ENCODE measurements at places on chromosomes 5 and 9.

GRCh38 chr5:143025971-143026370, 255.8 kb downstream of the ARHGAP26 start:
- no peaks in the 10 kb centered on the region for H3K27me3 ChIP-seq
- no peak overlapping the region for H3K27ac ChIP-seq
- H3K36me3 ChIP-seq, result no peaks in the 10 kb centered on the region
- no peak overlapping the region for H3K4me3 ChIP-seq
- no peak for DNase-seq

DNA sequence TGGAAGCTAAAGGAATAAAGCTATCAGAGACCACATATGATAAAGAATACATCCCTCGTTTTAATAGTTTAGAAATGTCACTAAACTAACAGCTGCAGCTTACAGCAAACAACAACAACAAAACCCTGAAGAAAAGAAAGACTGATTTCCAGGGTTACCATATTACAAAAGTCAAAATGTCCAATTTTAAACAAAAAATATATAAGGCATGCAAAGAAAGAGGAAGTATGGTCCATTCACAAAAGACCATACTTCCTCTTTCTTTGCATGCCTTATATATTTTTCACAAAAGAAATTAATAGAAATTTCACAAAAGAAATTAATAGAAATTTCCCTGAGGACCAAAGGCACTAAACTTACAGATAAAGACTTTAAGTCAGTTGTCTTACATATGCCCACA, 354.2 kb downstream of the ARL15 start:
- H3K36me3 ChIP-seq, result peaks cover 9% of the 10 kb centered on the region
- H3K4me3 ChIP-seq, result no peak overlapping the region
- no peak overlapping the region for H3K27ac ChIP-seq
- H3K4me1 ChIP-seq, result no peaks in the 10 kb centered on the region
- no peak for DNase-seq
- no peaks in the 10 kb centered on the region for H3K27me3 ChIP-seq

- DNase-seq, result no peak
- no peak overlapping the region for H3K27ac ChIP-seq
- H3K27me3 ChIP-seq, result no peaks in the 10 kb centered on the region
- H3K4me1 ChIP-seq, result peaks cover 15% of the 10 kb centered on the region
These were observed 62.8 kb downstream of the CDKN2A start for GRCh38 chr9:21931428-21931827.

GRCh38 chr5:124858612-124859011, 112.2 kb upstream of the ZNF608 start:
- H3K27ac ChIP-seq, result no peak overlapping the region
- no peaks in the 10 kb centered on the region for H3K36me3 ChIP-seq
- H3K27me3 ChIP-seq, result no peaks in the 10 kb centered on the region
- H3K4me3 ChIP-seq, result no peak overlapping the region
- H3K4me1 ChIP-seq, result no peaks in the 10 kb centered on the region
- no peak for DNase-seq

DNA sequence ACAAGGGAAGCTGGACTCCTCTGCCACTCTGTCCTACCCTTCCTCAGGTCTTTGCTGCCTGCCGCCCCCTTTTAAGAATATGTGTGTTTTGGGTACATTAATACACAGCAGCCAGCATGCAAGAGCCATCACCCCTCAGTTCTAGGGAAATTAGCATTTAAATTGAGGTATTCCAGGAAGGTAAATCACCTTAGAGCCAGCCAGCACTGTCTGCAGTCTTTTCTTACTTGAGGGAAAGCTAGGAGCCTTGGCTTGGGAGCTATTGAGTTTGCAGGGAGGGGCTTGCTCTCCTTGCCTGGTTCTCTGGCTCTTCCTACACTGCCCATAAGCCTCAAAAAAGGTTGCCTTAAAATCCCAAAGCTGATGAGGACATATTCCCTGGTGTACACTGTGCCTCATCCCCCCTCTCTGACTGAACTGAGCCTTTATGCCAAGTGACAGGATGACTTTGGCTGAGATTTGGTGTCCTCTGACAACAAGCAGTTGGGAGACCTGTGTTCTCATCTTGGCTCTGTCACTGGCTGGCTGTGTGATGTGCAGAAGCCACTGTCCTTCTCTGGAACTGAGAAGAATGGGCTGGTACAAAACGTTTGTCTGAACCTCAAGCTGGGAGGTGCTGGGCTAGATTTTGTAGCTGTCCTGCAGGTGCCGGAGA, 54.1 kb downstream of the TRIM32 start:
- no peak for DNase-seq
- H3K27ac ChIP-seq, result no peak overlapping the region
- no peaks in the 10 kb centered on the region for H3K36me3 ChIP-seq
- H3K27me3 ChIP-seq, result no peaks in the 10 kb centered on the region

DNA sequence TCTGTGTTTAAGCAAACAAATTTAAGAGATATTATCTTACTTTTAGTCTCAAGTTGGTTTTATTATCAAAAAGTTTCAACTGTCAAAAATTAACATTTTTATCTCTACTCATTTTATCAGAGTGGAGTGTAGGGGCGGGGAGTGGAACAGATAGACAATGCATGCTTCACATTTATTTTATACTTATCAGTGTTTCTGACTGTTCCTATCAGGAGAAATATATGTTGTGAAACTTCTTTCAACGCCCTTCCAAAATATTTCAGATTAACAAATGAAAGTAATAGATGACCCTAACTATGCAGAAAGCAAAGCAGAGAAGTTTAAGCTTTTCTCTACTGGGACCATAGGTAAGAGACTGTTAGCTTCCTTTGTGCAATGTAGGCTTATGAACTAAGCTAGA, 44.9 kb upstream of the MAST4 start:
- no peaks in the 10 kb centered on the region for H3K4me1 ChIP-seq
- no peaks in the 10 kb centered on the region for H3K36me3 ChIP-seq
- no peak overlapping the region for H3K4me3 ChIP-seq
- no peaks in the 10 kb centered on the region for H3K27me3 ChIP-seq
- no peak overlapping the region for H3K27ac ChIP-seq

DNA sequence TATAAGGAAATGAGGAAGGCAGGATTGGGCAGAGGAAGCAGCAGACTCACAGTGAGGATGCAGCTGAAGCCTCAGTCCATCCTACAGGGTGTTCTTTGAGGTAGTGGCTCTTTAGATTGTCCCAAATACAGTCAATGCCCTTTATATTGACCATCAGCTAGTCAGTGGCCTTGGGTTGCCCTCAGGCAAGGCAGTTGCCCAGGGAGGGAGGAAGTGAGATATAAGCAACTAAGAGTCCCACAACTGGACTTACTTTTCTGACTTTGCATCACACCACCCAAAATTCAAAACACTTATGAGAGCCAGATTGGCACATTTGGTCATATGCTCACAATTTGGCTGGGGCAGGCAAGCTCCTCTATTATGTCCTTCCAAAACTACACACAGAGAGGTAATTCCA, 9.4 kb upstream of the SLC12A2 start:
- no peaks in the 10 kb centered on the region for H3K27me3 ChIP-seq
- H3K27ac ChIP-seq, result no peak overlapping the region
- no peaks in the 10 kb centered on the region for H3K4me1 ChIP-seq

All from neural progenitor cell (in vitro differentiated cells).